ENCODE measurements at places on chromosomes 3 and 15.

DNA sequence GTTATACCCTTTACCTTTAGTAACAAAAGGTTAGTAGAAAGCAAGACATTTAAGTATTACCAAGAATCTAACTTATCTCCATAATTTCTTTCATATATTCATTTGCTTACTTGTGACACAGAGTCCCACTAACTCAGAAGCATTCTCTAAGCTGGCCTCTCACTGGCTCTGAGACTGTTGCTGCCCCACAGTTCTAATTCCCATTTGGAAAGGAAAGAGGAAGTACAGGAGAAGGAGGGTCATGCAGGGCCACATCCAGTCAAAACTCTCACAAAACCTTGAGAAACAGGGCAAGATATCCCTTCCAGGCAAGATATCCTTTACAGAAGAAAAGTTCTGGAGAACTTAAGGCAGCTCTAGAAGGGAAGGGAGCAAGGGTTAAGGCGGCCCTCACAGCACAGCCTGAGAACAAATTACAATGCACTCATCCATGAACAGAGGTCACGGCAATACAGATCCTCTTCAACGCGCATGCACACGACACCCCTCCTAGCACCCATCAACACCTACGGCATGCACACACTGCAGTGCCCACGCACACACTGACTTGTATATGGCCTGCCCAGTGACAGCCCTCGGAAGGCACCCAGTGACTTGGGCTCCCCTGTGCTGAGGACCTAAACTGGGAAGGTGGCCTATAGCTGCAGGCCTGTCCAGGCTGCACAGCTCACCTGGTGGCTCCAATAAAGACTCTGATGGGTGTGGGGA lies 13.0 kb upstream of the MYO5C start:
- DNase-seq: no peak

DNA sequence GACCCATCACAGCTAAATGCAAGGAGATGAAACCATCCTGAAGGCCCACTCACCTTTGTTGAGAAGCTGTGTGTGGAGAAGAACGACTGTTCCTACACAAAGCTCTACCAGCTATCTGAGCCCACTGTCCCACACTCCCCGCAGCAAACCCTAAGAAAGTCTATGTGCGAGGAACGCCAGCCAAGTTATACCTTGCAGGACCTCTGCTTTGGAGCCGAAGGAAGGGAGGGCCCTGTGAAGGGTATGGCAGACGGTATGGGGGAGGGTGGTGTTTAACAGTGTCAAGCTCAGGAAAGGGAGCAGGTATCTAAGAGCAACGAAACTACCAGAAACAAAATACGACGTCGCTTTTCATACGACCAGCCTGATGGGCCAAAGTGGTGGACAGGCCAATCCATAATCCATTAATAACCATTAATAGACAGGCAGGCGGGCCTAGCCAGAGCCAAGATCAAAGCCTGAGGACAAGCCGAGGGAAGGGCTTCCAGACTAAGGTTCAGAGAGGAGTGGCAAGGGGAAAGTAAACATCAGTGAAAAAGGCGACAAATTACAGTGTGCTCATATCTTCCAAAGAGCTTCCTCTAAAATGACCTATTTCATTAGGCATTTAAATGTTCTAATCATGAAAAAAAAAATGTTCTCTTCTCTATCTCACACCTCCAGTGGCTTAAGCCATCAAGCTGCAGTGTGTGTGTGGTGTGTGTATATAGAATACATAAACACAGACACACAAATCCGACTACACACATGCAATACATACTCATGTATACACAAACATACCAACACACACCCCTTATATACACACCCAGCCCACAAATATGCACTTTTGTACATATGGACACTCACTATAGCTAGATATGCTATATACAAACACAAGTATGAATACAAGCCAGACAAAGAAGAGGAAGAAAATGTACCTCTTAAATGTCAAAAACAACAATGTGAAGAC lies 43.9 kb downstream of the PTPN23 start:
- DNase-seq: no peak

- peak; percentile 32 for DNase-seq
These were observed 436.7 kb downstream of the EPHB1 start for GRCh38 chr3:135231737-135232136.

GRCh38 chr3:133699903-133700302 lies 38.2 kb upstream of the TOPBP1 start:
- no peak for DNase-seq

- peak; percentile 55 for DNase-seq
These were observed 164.5 kb downstream of the WNT5A start for GRCh38 chr3:55322638-55323037.

DNA sequence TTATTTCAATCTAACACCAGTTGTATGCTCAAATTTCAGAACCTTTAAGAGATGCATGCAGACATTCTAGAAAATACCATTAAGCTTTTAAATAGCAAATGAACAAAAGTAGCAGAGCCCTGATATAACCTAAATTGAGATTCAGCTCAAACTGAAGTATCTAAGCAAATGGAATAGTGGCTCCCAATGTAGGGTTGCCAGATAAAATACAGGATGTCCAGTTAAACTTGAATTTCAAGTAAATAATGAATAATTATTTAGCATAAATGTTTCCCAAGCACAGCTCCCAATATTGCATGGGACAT lies 171.1 kb upstream of the ATP11B start:
- no peak for DNase-seq

DNA sequence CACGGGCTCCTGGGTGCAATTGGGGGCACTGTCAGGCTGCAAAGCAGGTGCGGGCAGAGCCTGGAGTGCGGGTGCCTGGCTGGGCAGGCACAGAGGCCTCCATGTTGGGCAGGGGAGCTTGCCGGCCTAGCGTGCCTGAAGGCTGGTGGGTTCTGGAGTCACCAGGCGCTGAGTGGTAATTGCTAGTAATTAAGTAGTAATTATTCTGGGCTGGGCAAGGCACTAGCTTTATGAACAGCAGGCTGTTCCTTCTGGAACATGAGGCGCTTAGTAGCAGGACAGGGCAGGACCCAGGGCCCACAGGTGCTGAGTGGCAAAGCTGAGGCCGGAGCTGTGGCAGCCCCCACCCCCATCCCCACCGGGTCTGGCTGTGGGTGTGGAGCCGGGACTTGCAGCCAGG lies 25.3 kb downstream of the PLXNA1 start:
- DNase-seq: peak; percentile 62

GRCh38 chr15:62462268-62462667 lies 297.2 kb upstream of the C2CD4B start:
- no peak for DNase-seq

GRCh38 chr3:62252438-62253157 lies 120.8 kb downstream of the FEZF2 start:
- DNase-seq: no peak

GRCh38 chr3:187739094-187739560 lies 6.1 kb downstream of the BCL6 start:
- no peak for DNase-seq

GRCh38 chr3:100155128-100155527 lies 40.8 kb upstream of the FILIP1L start:
- DNase-seq: no peak

DNA sequence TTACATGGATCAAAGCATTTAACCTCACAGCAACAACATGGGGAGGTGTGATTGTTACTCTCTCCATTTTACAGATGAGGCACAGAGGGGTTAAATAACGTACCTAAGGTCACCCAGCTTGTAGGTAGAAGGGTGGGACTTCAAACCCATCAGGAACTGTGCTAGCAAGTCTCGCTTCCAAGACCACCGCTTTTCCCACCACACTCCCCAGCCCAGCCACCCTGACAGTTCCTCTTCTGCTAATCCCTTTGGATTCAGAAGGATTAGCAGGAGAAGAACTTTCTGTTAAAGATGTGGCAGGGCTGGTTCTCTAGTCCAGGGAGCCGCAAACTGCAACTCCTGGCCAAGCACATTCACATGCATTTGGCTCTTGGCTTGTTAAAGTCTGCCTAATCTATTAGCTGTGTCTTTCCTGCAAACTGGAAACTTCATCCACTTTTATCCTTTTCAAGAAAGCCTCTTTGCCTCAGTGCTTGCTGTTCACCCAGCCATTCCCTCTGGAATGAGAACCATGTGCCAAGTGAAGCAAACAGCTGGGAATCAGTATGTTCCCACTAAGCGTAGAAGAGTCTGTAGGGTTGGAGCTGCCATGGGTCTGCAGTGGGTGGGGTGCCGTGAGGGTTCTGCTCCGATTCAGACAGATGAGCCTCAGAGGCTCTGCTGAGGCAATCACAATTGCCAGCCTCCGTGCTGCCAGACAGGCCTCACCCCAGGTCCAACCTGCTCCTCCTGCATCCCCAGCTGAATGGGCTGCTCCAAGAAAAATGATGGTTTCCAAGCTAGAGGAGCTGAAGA lies 44.6 kb downstream of the POMGNT2 start:
- DNase-seq: no peak

DNA sequence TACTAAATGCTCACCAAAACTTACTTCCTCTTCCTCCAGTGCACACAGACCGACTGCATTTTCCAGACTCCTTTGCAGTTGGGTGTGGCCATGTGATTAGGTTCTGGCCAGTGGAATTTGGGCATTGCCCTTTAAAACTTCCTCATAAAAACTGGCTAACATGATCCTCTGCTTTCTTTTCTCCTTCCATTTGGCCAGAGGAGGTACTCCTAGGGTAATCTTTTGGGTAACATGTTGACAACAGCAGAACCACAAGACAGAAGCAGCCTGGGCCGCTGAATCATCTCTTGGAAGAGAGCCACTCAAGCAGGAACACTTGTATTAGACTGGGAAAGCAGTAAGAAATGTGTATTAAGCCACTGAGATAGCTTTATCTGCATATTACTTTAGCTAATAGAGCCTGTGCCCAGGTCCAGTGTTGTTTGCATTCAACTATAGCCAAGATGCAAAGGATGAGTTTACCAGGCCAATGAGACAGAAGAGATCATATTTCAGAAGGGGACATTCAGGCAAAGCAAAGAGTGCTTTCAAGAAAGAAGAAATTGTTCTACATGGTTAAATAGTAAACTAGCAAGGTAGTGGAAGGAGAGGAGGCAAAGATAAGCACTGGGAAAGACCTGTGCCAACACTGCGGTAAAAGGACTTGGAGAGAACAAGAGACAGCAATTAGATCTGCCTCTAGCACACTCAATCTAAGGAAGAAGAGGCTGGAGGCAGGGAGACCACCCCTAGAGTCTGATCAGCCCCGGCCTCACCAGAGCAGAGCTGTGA lies 79.8 kb downstream of the PLCH1 start:
- no peak for DNase-seq

- no peak for DNase-seq
These were observed 85.8 kb downstream of the SLC49A4 start for GRCh38 chr3:122880624-122881023.

DNA sequence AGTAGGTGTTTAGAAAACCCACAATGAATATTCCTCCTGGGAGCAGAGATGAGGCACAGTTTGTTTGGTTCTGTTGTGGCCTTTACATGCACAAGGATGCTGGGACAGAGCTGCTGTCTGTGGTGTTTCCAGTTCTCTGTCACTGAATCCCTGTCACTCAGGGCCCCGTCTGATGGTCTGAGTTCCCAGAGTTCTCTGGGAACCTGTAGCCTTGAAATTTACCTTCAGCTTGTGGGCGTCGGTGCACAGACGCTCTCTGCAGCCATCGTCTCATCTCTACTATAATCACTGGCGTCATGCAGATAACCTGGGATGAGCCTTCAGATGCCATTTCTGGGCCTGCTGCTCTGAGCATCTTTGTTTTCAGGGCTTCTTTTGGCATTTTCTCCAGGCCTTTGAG lies 81.9 kb downstream of the LRRK1 start:
- no peak for DNase-seq

GRCh38 chr15:82044373-82045178 lies 1.2 kb downstream of the MEX3B start:
- peak; percentile 23 for DNase-seq

DNA sequence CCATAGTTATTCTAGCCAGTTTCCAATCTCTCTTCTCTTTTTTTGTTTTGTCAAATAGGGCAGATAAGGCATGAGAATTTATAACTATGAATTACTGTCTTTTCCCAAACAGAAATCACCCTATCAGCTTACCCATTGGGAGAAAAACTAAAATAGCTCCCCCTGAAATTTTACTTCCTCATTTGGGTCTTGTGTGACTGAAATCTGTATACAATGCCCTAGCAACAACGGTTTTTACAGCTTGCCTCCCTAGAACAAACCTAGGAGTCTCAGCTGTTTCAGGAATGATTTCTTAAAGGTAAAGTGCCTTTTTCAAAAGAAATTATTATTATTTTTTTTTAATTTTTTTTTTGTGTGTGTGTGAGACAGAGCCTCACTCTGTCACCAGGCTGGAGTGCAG lies 56.8 kb downstream of the CD86 start:
- no peak for DNase-seq

DNA sequence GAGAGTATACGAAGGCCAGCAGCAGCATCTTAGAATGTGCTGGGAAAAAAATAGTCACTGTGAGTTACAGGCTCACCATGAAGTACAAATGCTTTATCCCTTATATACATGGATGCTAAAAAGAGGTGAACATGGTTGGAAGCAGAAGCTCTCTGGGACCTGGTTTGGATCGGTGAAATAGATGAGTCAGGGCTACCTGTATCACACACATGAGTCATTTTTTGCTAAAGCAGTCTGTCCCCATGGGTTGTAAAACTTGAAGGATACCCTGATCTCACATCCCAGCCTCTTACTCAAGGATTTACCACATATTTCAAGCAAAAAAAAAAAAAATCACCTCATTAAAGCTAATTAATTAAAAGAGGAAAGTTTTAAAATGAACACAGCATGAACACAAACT lies 6.9 kb upstream of the SERPINI2 start:
- no peak for DNase-seq

- DNase-seq: no peak
These were observed 2.3 kb upstream of the CLK3 start for GRCh38 chr15:74613089-74613952.

GRCh38 chr3:45572755-45573154 lies 21.8 kb upstream of the LIMD1 start:
- no peak for DNase-seq

- no peak for DNase-seq
These were observed 55.7 kb upstream of the DCLK3 start for GRCh38 chr3:36820083-36820482.

DNA sequence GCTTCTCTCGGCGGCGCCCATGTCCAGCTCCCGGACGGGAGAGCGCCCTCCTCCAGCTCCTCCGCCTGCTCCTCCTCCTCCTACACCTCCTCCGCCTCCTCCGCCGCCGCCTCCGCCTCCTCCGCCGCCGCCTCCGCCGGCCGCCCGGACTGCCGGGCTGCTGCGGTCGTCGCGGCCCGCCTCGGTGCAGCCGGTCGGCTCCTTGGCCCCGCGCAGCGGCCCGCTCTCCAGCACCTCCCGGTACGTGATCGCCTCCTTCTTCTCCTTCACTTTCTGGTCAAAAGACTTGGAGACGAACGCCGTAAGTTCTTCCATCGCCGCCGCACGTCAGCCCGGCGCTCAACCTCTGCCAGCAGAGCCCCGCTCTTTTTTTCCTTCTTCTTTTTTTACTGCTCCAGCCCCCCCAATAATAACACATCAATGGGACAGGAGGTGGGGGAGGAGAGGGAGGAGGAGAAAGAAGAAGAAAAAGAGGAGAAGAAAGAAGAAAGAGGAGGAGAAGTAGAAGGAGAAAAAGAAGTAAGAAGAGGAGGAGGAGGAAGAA lies 438 bp downstream of the SHOX2 start:
- DNase-seq: no peak

Data from NCI-H1436 (cell line).